NCI-H2171 treated with DMSO at 0.1 percent for 48 hours (cell line): ENCODE measurements at places on chromosomes 16 and 17.

DNA sequence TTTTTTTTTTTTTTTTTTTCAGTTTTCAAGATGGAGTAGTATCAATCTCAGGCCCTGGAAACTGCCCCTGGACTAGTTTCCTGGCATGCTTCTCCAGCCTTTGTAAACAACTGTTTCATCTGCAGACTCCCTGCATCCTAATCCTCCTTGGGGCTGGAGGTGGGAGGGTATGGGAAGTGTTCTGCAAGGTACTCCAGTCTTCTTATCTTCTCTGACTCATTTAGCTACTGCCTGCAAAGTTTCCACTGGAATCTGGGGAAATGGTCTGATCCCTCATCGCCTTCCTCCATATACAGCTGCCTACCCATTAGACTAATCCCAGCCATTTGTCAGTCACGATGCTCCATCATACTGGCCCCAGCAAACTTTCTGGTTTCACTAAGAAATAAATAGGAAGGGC lies 21.5 kb downstream of the COPZ2 start:
- DNase-seq: no peak

GRCh38 chr17:55717432-55717831 lies 5.2 kb downstream of the TMEM100 start:
- no peak for DNase-seq

GRCh38 chr17:41049110-41049509 lies 2.0 kb upstream of the KRTAP2-1 start:
- no peak for DNase-seq

- DNase-seq: no peak
Observed at GRCh38 chr16:11386054-11386680, 40.9 kb downstream of the RMI2 start.

DNA sequence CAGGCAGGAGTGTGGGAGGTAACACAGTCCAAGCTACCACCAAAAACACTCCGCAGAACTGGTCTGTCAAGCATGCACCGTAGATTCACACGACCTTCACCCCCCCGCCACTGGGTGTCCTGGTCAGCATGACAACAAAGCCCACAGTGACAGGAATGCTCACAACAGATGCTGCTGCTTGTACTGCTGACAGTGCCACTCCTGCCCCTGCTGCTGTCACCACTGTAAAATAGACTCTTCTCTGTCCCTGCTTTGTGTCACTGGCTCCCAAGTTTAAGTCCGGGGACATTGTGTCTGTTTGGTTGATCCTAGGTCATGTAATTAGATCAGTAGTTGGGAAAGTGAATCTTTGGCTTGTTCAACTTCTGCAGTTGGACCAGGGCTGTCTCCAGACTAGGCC lies 7.0 kb upstream of the ODF4 start:
- no peak for DNase-seq

DNA sequence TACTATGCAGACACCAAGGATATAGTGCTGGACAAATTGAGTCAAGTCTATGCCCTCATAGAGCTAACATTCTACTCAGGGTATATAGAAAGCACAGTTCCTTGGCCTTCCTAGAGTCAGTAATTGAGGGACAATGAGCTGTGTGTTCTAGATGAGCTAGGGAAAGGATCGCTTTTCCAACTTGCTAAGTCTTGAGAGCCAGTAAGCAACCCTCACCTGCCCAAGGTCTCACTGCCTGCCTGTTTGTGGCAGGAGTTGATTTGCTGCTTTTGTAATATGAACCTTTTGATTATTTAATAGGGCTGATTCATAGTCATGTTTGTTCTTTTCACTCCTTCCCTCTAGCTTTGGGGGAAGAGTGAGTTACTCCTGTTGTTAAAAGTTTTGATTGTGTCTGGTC lies 6.5 kb downstream of the DDX42 start:
- no peak for DNase-seq

DNA sequence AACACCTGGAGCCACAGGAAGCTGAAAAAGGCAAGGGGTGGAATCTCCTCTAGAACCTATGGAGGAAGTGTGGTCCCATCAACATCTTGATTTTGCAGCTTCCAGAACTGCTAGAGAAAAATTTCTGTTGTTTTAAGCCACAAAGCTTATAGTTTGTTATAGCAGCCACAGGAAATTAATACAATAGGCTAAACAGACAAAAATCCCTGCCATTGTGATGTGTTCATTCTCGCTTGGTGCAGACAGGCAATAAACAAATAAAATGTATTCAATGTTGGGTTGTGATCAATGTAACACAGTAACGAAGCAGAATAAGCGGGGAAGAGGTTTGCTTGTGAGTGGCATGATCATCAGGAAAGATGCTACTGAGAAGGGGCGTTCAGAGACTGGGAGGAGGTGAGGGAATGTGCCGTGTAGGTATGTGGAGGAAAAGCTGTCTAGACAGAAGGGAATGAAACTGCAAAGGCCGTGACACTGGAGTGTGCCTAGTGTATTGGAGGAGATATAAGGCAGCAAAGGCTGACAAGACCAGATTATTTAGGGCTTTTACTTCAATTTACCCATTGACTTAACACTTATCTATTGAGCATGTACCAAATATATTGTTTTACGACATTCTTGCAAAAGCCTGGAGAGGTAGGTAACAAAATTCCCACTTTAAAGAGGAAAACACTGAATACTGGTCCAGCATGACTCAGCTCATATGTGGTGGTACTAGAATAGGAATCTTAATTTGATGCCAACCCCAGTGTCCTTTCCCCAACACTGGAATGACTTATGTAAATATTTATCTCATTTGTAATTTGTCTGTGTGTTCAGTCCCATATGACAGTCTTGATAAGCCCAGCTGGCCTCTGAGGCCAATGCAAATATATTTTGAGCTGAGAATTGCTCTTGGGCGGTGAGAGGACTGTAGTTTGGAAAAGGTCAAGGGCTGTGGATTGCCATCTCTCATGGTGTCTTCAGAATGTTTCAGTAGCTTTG lies 375.9 kb downstream of the CDH13 start:
- DNase-seq: no peak

GRCh38 chr16:77393955-77394354 lies 40.9 kb downstream of the ADAMTS18 start:
- DNase-seq: no peak

DNA sequence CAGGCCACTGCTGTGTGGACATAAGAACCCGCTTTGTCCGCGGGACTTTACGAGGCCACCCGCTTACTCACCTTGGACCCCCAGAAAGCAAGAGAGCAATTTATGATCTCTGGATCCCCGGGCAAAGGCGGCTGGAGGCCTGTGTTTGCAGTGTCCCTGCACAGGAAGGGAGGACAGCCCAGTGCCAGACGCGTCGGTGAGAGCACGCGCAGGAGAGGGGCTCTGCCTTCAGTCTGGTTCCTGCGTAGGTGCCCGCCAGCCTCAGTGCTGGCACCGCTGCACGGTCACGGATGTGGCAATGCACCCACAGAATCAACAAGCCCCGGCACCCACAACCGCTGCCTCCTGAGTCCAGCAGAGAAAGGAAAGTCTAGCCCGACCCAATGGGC lies 248.4 kb downstream of the C16orf95 start:
- no peak for DNase-seq

DNA sequence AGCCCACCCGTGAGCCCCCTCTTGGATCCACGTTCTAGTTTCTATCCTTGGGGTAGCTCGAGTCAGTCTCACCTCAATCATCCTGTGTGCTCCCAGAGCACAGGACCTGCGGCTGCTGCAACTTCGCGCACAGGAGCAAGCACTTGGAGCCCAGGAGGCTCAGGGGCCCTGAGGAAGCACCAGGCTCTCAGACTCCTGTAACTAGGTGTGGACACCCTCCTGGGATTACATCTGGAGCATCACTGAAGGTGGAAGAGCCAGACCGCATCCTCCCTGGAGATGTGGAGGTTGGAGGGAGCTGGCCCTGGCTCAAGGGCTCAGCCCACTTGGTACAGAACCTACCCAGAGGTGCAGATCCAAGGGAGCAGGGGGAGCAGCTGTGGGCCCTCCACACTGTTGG lies 2.7 kb downstream of the HBQ1 start:
- DNase-seq: no peak
